ENCODE measurements at places on chromosomes 1 and 21. TPM values are rescaled to one million over a fixed set of nuclear protein-coding genes. Genes with fewer than 3 reads are reported as not detected.

DNA sequence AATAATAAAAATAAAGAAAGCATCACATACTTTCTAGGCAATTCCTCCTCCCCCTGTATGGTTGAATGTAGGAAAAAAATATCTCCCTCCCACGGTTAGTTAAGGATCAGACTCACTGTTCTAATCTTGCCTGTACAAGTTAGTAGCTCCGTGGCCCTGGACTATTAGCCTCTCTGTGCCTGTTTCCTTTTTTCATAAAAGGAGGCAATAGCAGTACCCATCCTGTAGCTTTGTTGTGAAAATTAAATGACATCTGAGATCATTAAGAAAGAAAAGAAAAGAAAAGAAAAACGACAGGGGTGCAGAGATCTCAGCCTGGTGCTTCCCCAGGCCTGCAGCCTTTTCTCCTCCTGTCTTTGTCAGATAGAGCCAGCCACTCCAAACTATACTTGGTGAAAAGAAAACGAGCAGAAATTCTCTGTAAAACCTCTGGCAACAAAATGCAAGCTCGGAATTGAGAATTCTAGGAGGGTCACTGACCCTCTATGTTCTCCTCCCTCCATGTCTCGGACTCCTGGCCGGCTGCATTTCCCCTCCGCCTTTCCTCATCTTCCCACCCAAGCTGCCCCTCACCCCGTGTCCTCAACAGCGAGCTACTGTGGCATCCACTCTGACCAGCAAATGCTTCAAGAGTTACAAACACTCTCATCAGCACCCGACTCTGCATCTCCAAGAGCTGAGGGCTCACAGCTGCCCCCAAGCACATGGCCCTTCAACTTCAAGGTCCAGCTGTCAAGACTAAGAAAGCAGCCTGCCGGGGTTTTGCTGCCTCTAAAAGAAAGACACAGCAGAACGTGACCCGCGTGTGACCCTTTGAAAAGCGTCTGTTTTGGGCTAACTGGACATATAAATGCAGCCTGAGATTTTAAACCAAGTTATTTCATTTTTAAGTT, 13.6 kb downstream of the RIPK4 start:
- no peak for DNase-seq

GRCh38 chr1:11908095-11908675, 18.0 kb downstream of the KIAA2013 start:
- peak; percentile 61 for DNase-seq

- DNase-seq = no peak
Observed at GRCh38 chr21:33025106-33025488, 638 bp upstream of the OLIG2 start.

- DNase-seq = no peak
Observed at GRCh38 chr21:26847002-26847401, 1.8 kb upstream of the ADAMTS1 start.

The GPR52 gene
- total RNA-seq = 7.7 TPM

- no peak for DNase-seq
Observed at GRCh38 chr1:30642391-30643120, 80.8 kb downstream of the MATN1 start.

DNA sequence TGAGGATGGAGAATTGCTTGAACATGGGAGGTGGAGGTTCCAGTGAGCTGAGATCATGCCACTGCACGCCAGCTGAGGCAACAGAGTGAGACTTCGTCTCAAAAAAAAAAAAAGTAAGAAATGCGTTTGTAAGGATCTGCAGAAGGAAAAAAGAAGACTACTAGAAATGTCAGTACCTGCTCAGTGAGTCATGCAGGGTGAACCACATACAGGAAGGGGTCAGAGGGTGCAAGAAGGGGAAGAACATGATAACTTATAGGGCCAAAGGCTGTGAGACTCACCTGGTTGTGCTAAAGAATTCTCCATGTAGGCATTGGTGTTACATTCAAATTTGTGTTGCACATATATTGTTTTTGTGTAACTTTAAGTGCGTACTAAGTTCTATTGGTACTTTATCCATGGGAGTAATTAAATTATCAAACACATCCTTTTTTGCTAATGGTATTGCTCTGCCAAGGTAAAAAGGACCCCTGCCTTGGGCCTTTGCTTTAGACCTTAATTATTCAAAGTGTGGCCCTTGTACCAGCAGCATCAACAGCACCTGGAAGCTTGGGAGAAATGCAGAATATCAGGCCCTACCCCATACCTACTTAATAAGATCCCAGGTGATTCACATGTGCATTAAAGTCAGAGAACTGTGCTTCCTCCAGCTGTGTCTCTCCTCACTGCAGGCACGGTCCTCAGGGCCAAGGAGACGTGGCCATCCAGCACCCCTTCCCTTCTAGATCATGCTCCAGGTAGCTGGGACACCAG, 96.4 kb upstream of the PPP2R5A start:
- no peak for DNase-seq

DNA sequence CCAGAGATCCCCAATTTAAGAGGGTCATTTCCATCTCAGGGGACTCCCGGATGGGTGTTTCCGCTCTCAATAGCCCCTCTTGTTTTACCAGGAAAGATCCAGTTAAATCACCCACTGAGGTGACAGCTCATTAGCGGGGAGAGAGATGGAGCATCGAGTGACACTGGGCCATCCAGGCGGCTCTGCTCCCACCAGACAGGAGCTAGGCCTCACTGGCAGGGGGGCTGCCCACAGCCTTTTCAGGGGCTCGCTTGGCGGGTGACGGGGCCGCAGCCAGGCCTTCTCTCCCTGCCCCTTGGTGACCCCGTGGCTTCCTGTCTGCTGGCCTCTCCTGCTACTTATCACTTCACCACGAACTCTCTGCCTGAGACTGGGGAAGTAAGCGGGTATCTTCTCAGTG, 26.7 kb upstream of the SPSB1 start:
- no peak for DNase-seq

The AADACL3 gene
- not detected for total RNA-seq

The EPHA10 gene
- 0.12 TPM for total RNA-seq

Measured in activated B cell treated with CpG ODN at 0.5 μM for 24 hours (primary cell).